ENCODE measurements at places on chromosomes 1 and 21.

DNA sequence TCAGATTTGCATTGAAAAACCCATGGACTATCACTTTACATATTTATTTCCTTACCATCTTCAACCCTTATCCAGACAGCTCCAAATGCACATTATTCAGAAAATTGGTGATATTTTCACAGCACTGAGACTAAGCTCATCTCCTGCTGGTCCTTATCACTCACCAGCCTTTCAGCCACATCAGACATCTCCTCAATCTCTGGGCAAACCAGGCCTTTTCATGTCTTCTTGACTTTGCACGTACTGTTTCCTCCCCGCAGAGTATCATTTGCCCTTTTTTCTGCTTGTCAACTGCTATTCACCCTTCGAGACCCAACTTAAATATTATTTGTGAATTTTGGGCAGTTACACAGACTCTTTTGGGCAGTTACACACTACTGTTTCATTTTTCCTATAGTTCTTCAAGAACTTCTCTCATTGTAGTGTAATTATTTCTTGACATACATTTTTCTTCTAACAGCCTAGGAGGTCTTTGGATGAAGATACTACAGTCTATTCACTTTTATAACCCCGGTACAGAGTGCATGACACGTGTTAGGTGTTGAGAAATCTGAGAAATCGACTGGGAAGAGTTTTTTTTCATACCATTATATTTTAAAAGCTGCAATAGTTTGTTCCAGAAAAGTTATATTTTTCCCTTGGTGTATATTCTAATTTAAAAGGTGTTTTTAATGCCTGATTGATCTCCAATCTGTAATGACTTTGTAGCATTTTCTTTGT, 98.0 kb downstream of the FGGY start:
- no peak for DNase-seq

- no peak for DNase-seq
These were observed 73.6 kb downstream of the TBX15 start for GRCh38 chr1:118914379-118915161.

GRCh38 chr21:38733972-38734546, 71.7 kb upstream of the ETS2 start:
- peak; percentile 76 for DNase-seq

DNA sequence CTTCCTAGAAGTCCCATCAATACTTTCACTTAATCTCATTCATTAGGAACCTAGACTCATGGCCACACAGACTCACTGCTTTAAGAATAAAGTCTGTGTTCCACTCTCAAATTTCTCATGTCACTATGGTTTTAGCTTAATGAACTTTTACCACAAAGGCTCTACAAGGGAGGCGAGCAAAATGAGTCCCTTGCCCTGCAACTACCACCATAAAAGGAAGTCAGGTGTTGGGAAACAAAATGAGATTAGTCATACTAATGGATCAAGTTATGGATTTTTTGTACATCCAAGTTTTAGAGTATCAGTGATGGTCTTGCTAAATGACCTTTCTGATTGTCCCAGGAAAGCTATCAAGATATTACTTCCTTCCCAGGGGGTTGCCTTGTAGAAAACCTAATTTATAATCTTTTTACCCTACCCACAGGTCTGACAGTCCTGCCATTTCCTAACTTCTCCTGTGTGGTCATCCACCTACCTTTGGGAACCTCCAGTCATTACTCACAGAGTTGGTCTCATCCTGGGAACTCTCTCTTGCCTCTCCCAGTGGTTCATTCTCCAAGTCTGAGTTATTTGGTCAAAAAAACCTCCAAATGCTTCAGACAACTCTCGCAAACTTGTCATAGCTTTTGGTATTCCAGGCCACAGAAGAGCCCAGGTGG, 51.8 kb upstream of the SLC16A1 start:
- DNase-seq, result no peak

- no peak for DNase-seq
These were observed 28.9 kb upstream of the LAPTM5 start for GRCh38 chr1:30786264-30786991.

DNA sequence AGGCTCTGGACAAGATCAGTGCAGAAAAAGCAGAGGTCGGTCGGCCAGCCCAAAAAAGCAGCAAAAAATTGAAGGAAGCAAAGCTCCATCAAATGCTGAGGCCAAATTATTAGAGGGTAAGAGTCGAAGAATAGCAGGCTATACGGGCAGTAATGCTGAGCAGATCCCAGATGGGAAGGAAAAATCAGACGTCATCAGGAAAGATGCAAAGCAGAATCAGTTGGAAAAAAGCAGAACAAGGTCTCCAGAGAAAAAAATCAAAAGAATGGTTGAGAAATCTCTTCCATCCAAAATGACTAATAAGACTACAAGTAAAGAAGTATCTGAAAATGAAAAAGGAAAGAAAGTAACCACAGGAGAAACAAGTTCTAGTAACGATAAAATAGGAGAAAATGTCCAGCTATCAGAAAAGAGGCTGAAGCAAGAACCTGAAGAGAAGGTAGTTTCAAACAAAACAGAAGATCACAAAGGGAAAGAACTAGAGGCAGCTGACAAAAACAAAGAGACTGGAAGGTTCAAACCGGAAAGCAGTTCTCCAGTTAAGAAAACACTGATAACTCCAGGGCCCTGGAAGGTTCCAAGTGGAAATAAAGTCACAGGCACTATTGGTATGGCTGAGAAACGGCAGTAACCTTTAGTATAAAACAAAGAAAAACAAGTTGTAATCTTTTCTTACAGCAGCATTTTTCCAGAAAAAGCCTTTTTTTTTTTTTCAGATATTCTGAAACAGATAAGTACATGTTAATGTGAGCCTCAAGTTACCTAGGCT, 75.7 kb downstream of the PHTF1 start:
- no peak for DNase-seq

- no peak for DNase-seq
These were observed 3.3 kb downstream of the CROCC start for GRCh38 chr1:16924919-16925477.

DNA sequence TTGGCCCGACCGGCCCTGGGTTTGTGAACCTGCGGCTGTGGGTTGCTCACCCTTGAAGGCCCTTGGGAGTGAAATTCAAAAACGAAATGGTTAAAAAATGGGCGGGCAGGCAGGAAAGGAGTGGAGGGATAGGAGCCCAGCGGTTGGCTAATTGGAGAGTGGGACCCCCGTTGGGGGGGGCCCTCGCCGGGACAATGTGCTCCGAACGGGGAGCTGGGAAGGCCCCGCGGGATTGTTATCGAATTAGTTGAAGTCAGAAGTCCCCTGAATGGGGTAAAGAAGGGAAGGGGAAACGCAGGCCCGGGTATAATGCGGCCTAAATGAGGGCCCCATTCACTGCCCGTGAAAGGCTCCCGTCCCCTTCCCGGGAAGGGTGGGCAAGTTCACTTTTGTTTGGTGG, 135.7 kb downstream of the PRDM16 start:
- no peak for DNase-seq

GRCh38 chr1:206501881-206502280, 5.5 kb upstream of the RASSF5 start:
- no peak for DNase-seq

- DNase-seq, result no peak
These were observed 125.7 kb upstream of the L1TD1 start for GRCh38 chr1:62068978-62069377.

GRCh38 chr1:40094466-40095110, 2.5 kb downstream of the PPT1 start:
- no peak for DNase-seq

DNA sequence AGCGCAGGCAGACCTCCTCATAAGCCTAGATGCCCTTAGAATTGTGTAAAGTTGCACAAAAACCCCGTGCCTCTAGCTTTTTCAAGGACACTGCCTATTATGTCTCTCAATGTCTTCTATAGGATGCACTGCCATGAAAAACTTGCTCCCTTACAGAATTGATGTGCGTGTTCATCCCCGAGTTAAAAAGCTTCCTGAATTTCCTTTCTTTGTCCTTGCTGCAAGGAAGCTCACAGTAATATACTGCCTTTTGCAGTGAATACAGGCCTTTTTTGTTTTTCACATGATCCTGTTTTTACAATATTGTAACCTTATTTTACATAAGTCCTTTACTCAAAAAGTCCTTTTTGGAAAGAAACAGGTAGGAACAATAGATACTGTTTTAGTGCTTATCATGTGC, 193.0 kb downstream of the TTLL7 start:
- DNase-seq, result no peak

DNA sequence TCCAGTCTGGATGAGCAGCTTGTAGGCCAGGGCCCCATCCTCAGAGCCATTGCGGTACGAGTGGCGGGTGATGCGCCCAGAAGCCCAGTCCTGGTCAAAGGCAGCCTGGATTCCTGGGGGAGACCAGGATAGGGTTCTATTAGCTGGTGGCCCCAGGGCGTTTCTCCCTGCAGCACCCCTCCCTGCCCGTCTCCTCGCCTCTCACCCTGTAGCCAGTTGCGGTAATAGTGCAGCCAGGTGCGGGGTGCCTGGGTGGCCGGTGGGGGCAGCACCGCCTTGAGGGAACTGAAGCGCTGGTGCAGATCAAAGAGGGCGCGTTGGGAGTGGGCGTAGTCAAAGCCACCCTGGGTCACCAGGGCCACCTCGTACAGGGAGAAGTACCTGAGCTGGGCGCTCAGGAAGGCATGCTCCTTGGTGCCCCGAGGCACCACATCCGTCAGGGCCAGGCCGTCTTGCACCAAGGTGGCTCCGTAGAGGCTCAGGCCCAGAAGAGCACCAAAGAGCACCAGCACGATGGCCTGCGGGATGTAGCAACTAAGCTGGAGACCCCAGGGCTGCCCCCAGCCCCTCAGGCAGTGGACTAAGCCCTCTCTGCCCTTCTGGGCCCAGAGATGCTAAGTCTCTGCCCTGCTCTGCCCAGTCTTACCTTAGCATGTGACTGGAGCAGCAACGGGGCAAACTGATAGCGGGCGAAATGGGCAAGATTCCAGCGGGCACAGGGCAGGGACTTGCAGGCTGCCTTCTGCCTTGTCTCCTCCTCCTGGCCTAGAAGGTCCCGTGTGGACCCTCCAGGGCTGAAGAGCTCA, 15.7 kb downstream of the PTCH2 start:
- no peak for DNase-seq

DNA sequence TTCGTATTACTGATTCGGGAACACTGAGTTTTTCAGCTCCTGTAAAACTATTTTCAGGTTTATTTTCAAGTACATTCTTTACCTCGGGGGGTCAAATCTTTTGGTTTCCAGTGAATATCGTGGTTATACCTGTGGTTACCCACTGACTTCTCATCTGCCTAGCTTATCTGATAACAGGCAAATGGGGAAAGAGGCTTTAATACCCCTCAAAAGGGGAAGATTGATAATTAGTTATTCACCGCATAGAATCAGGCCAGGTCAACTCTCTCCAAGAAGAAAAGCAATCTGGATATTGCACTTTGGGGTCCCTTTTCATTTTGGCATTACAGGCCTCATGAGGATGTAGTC, 23.0 kb downstream of the RUNX1 start:
- DNase-seq, result no peak

DNA sequence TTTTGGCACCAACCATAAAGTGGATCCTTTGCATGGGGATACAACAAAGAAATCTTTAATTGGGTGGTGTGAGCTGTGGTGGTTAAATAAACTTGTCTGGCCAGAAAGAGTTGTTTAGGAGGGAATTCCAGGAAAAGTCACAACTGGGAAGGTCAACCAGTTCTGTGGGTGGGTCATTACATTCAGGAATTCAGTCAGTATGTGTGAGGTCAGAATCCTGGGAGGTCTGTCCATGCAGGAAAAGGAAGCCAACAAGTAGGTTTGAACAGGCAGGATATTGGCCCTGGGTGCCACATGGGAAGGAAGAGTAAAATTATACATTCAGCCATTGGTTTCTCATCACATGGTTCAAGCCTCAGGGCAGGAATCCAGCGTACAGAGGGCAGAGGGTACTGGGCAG, 162.3 kb upstream of the ADAMTS5 start:
- peak; percentile 35 for DNase-seq

- no peak for DNase-seq
These were observed 197.8 kb downstream of the VAV3 start for GRCh38 chr1:107767156-107767582.

DNA sequence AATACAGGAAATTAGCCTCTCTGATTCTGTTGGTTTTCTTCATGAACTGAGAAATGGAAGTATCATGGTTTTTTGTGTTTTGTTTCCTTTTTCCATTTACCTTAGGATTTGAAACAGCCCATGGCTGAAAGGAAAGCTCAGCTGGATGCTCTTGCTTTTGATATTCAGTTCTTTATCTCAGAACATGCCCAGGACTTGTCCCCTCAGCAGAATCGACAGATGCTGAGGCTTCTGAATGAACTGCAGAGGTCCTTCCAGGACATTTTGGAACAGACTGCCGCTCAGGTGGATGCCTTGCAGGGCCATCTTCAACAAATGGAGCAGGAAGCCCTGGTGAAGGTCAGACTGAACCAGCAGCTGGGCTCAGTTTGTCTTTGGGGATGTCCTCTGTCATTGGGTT, 142.4 kb downstream of the MACF1 start:
- no peak for DNase-seq

DNA sequence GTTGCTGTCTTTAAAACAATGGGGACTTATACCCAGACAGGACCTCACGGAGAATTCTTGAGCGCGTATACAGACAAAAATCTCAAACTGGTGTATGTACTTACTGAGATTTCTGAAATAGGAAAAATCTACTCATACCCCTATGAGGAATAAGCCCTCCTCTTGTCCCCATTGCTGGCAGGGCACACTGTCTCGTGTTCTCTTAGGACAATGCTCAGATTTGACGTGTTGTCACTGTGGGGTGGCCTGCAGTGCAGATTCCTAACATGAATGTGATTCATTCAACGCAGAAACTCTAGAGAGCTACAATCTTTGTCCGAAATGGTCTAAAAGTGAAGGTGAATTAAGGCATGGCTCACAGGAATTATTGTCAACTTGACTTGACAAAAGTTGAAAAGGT, 31.1 kb upstream of the PDE9A start:
- DNase-seq, result no peak

- no peak for DNase-seq
These were observed 10.3 kb downstream of the NFIA start for GRCh38 chr1:61092642-61093041.

GRCh38 chr1:26378088-26378878, 5.7 kb upstream of the ZNF683 start:
- DNase-seq, result peak; percentile 99

GRCh38 chr1:235043234-235043633, 85.4 kb downstream of the TOMM20 start:
- DNase-seq, result no peak

DNA sequence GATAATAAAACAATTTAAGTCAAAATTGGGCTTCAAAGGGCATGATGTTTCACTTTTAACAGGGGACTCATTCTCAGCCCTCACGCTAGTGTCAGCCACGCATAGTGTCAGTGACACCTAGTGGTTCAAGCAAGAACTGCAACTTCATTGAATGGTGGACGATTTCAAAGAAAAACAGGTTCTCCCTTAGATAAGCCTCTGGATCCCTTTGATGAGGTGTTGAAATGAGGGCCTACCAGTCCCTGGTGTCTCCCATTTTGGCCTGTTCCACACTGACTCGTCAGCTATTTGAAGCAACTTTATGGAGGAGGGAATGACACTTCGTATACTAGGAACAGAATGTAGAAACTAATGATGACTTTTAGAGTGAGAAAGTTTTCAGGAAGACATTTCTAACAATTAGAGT, 56.2 kb downstream of the FCRL5 start:
- DNase-seq, result peak; percentile 44
